Activated CD4-positive, CD25-positive, alpha-beta regulatory T cell treated with anti-CD3 and anti-CD28 coated beads, Interleukin-2, amount 50 U/mL, for 72 hours (primary cell): ENCODE measurements at places on chromosomes 1 and 21.

DNA sequence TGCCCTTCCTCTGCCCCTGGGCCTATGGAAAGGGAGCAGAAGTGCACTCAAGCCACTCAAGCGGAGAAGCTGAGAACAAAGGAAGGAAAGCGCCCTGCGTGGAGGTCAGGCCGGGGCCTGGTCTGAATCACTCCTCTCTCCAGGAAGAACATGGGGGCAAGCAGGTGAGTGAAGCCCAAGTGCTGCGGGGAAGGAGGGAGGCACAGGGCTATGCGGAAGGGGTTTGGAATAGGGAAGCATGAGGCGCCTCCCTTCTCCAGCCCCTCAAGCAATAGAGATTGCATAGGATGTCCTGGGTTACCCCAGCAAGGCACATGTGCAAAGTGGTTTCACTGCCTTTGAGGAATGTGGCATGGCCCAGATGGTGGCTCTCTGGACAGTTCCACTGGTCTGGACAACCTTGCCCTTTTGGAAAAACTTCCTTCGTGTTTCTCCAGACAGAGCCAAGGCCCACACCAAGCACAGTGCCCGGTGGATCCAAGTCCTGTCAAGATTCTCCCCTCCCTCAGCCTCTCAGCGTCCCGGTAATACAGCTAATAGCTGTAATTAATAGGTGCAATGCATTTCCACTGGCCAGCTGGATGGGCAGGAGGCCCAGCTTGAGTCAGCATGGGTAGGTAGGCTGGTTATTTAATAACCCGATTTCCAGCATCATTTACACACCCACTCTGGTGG, 13.7 kb downstream of the BLACAT1 start:
- no peak for DNase-seq

- DNase-seq, result no peak
Observed at GRCh38 chr1:94551449-94551848, 9.9 kb upstream of the F3 start.

DNA sequence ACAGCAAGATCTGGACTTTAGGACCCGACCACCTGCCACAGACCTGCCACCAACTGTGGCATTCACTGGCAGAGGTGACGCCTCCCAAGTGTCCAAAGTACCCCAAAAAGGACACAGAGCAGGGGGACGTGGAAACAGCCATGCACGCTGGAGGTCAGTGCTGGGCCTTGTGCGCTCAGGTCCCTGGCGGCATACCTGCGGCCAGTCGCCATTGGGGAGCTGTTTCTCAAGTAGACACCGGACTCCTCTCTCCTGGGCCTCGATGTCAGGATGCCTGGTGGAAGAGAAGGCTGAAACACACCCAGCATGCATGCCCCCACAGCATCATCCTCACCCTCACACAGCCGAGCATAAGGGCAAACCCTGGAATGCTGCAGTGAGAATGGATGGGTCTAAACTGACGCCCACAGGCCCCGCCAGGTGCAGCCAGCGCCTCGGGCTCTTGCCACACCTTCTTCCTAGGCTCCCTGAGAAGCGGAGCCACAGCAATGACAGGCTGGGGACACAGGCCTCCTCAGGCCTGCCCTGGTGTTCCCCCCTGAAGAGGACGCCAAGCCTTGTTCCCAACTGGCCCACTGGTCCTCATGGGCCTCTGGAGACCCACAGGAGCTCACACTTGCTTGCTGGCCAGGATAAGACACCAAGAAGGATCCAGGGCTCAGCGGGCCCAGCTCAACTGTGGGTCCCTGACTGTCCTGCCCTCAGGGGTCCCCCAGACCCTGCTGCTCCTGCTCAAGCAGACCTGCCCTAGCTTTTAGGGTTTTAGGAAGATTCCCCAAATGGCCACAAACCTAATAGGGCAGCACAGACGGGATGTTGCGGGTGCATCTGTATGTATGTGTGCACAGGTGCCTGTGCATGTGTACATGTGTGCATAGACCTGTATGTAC, 7.7 kb upstream of the SPATC1L start:
- DNase-seq, result no peak

- DNase-seq, result no peak
Observed at GRCh38 chr1:40532844-40533424, 1.5 kb downstream of the ZNF684 start.

DNA sequence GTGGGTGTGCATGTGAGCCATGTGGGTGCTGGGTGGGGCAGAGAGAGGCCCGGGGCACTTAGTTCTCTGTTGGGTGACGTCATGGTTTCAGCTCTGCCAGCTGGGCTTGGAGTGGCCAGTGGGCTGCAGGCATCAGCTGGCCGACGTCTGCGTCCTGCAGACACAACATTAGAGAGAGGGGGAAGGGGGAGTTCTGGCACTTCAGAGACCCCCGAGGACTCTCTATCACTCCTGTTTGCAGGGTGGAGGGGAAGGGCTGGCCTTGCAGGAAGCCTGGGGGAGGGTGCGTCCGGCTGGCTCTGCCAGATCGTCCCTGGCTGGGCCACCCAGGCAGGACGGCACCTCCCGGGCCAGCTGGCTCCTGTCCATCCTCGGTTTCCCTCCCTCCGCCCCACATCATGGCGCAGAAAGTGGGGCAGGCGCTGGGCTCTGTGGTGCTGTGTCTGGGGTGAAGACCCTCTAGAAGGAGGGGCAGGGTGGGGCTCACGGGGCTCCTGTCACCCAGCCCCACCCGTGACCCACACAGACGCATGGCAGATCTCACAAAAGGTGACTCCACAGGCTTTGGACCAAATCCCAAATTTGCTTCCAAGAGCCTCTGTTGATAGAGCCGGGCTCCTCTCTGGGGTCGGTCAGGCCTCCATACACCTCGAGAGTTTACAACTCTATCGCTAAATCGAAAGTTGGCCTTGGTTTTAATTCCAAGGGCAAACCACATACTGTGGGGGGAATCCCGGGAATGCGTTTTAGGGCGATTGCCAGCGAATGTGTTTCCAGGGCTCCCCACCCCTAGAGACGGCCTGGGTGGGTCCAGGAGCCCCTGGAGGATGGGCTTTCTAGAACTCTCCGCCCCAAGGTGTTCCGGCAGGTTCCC, 73.4 kb upstream of the TTC34 start:
- DNase-seq, result no peak

- DNase-seq, result no peak
Observed at GRCh38 chr1:201309416-201309815, 26.1 kb downstream of the PKP1 start.

GRCh38 chr1:192277635-192278034, 39.2 kb upstream of the RGS21 start:
- no peak for DNase-seq

DNA sequence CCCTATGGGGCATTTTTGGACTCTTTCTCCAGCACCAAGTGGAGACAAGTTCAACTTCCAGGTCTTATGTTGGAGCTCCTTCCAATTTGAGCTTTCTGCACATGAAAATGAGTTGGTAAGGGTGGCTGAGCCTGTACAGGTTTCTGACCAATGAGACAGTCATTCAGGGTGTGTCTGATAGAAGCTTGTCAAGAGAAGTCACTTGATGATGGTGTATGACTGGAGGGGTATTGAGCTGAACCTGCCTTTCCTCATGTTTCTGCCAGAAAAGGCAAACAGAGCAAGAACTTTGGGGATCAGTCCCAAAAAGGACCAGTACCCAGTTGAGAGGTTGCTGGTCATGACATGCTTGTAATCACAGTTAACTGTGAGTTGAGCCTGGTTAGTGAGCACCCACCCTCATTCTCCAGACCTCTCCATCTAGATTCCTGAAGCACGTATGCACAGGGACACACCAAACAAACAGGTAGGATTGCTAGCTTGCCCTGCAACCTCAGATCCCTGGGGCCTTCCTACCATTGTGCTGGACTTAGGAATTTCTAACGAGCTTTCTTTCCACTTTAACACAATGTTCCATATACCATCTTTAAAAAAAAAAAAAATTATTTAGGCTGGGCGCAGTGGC, 26.6 kb downstream of the FAM89A start:
- DNase-seq, result no peak

GRCh38 chr1:217322834-217323233, 308.1 kb downstream of the GPATCH2 start:
- DNase-seq, result no peak

DNA sequence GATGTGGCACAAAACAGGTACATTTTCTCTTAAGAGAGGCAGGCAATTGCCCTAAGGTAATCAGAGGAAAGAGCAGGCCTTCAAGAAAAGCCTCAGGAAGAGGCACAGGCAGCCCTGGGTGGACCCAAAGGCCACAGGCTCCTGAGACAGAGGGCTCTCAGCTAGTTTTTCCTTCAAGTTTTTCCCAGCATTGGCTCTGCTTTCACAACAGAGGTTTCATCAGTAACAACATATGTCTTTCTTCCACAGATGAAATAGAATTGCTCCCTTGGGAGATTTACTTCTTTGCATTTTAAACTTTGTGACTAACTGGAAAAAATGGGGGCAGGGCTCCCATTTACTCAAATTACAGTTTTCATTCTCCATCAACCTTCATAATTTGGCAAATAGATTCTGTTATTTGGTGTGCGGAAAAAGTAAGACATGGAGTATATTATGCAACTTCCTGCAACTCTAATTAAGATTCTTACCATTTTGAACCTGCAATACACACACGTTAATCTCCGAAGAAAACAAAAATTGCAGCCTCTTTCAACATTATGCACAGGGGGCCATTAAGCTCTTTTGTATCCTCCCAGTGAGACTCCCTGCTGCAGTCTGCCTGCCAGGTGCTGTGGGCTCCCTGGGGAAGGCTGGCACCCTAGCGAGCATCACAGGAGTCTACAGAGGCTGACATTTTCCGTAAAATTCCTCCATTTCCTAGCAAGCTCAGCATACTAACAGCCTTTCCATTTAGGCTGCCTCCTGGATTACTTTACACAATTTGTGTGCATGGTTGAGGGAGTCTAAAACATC, 282.3 kb downstream of the USH2A start:
- DNase-seq, result no peak

DNA sequence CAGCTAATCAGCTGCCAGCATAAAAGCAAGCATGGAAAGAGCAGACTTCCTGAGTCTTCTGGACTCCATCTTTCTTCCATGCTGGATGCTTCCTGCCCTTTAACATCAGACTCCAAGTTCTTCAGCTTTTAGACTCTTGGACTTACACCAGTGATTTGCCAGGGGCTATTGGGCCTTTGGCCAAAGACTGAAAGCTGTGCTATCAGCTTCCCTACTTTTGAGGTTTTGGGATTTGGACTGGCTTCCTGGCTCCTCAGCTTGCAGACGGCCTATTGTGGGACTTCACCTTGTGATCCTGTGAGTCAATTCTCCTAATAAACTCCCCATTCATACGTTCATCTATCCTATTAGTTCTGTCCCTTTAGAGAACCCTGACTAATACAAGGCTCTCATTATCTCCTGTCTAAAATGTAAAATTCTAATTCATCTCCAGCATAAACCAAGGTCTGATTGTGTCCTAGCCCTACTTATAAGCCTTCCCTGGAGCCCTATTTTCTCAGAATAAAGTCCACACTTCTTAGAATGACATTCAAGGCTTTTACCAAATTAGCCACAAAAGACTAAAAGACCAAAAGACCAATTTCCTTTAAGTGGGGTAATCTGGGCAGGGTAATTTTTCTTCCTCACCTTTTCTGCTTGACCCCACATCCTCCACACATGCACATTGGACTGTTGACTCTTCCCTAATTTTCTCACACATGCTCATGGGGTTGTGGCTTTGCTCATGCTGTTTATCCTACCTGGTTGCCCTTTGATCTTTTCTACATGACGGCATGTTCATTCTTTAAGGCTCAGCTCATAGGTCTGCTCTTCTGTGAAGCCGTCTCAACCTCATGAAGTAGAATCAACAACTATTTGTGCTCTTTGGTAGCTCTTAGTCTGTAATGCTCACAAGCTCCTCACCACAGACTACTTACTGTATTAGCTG, 18.1 kb upstream of the ENAH start:
- DNase-seq, result no peak

- DNase-seq, result no peak
Observed at GRCh38 chr1:25993197-25993951, 4.5 kb downstream of the PAFAH2 start.

DNA sequence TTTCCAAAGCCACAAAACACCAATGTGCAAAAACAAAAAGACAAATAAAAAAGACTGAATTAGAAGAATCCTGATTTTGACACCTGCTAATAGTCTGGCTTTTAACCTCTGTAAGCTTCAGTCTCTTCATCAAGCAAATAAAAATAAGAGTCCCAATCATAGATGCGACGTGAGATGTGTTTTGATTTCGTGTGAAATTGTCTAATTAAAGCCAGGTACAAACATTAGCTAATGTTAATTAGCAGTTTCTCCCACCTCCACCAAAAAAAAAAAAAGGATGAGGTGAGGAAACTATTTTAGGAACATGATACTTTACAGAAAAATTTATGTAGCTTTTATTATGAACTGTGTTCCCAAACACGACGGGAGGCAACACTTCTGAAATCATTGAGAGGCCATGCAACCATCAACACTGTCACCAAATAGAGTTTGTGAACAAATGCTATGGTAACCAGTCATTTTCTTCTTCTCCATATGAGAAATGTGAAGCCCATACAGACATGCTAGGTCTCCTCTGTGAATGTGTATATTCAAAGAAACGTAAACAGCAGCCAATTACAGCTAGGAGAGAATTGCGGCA, 6.7 kb upstream of the EVI5 start:
- no peak for DNase-seq

DNA sequence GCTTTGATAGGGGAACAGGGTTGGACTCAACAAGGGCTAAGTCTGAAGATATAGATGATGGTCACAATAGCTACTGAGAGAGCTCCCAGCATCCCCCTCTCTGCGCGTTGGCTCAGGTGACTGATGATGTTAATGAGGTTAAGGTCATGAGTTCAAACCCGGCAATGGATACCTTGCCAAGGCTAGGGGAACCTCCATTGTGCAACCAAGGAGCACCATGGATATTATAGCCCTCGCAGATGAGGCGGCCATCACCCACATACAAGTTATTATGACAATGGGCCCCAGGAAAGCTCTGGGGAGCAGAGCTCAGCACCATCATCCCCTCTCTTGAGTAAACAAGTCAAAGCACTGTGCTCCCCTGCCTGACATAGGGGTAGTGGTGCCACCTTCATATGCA, 8.2 kb downstream of the KCNA2 start:
- no peak for DNase-seq

DNA sequence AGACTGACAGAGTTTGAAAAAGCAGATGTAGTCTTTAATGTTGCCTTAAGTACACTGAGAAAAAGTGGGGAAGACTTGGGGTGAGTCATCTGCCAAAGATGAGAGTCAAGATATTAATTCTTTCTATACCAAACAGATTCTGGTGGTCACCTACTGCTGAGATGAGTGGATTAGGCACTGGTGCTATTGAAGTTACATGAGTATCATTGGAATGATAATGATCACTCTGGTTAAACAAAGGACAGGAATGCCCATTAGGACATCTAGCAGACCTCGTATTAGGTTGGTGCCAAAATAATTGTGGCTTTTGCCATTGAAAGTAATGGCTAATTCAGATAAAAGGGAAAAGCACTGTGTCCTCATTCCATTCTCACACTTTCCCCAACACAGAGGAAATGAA, 1588.9 kb downstream of the KCNT2 start:
- no peak for DNase-seq

- no peak for DNase-seq
Observed at GRCh38 chr1:115796897-115797296, 28.4 kb upstream of the CASQ2 start.

DNA sequence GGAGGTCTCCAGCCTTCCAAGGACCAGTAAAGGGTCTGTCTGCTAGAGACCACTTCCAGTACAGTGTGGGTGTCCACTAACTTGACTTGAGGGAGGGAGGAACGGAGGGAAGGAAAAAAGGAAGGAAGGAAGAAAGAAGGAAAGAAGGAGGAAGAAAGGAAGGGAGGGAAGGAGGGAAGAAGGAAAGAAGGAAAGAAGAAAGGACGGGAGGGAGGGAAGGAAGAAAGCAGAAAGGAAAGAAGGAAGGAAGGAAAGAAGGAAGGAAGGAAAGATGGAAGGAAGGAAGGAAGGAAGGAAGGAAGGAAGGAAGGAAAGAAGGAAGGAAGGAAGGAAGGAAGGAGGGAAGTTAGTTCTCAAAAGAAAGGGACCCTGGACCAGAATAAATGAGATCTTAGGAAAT, 26.8 kb upstream of the HSD3B1 start:
- DNase-seq, result no peak
